ENCODE measurements at places on chromosomes 3 and 15. TPM values are rescaled to one million over a fixed set of nuclear protein-coding genes. Genes with fewer than 3 reads are reported as not detected.

Gene STX19
- not detected for total RNA-seq

Gene XCR1
- 0.07 TPM for total RNA-seq

DNA sequence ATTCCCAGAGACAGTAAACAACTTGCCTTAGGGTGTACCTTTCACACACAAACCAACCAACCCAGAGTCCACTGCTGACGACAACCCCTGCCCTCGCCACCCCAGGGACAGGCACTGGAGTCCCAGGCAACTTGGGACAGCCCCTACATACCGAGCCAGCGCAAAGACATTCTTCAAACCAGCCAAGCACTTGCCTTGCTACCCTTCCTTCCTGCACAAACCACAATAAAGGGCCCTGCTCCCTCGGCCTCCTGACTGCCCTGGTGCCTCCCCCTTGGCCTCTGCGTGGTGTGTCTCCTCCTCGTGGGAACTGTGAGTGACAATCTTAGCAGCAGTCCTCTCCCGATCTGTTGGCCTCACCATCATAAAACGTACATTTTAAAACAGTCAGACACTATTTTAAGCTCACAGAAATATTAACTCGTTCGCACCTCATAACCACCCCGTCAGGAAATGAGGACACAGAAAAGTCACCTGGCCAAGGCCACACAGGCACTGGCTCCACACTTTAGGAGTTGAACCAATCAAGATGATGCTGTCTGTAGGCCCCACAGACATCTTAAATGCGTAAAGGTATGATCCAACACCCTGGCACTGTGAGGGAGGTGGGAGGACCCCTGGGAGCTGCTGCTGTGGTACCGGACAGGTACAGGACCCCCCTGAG lies 113.8 kb downstream of the ADCY5 start:
- no peak overlapping the region for H3K4me3 ChIP-seq
- H3K27ac ChIP-seq = no peak overlapping the region
- no peaks in the 10 kb centered on the region for H3K36me3 ChIP-seq
- DNase-seq = no peak
- no peaks in the 10 kb centered on the region for H3K27me3 ChIP-seq

DNA sequence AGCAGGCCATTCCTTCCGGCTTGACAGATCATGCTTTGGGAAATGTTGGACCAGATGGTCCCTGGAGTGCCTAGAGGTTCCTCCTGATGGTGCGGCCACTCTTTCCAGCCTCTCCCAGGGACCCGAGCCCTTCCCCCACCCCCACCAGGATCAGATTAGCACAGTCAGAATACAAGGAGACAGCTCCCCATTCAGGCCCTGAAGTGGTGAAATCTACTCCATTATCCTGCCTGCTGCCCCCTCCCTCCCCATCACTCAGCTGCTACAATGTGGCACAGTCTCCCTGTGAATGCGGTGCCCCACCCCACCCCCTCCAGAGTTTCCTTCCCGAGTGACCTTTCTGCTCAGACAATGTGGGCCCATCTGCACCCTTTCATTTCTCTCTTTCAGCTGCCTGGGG lies 29.4 kb downstream of the RNU5B-1 start:
- H3K36me3 ChIP-seq = no peaks in the 10 kb centered on the region
- no peaks in the 10 kb centered on the region for H3K4me1 ChIP-seq
- no peak overlapping the region for H3K4me3 ChIP-seq
- H3K27me3 ChIP-seq = no peaks in the 10 kb centered on the region
- no peak for DNase-seq

- H3K4me1 ChIP-seq = no peaks in the 10 kb centered on the region
- H3K36me3 ChIP-seq = peaks cover 37% of the 10 kb centered on the region
- H3K27me3 ChIP-seq = no peaks in the 10 kb centered on the region
- H3K4me3 ChIP-seq = no peak overlapping the region
These were observed 45.8 kb downstream of the CHP1 start for GRCh38 chr15:41276831-41277230.

- no peak for DNase-seq
- H3K27me3 ChIP-seq = no peaks in the 10 kb centered on the region
- no peaks in the 10 kb centered on the region for H3K36me3 ChIP-seq
- H3K27ac ChIP-seq = no peak overlapping the region
- no peak overlapping the region for H3K4me3 ChIP-seq
These were observed 381.6 kb downstream of the EPHA3 start for GRCh38 chr3:89488800-89489580.

Gene EPHB1
- 0.71 TPM for total RNA-seq

DNA sequence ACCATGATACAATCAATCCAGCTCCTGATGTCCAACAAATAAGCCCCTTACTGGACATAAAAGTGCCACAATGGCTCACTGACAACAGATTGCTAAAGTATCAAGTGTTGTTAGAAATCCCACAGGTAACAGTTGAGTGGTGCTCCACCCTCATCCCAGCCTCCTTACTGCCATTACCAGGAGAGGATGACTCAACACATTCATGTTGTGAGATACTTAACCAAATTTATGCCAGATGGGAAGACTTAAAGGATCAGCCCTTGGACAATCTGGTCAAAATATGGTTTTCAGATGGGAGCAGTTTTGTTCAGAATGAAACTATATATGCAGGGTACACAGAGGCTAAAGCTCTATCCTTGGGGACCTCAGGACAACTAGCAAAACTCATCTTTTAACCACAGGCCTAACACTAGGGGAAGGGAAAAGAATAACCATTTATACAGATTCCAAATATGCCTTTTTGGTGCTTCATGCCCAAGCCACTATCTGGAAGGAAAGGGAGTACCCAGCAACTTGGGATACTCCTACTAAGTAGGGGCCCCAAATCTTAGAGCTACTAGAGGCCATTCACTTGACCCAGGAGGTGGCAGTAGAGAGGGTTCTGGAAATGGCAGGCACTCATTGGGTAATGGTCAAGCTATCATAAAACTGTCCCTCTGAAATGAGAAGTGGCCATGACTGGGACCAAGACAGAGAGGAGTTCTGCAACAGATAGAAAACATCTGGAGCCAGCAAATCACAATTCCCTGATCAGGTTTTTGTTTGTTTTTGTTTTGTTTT lies 6.9 kb upstream of the ZNF662 start:
- H3K4me3 ChIP-seq = no peak overlapping the region
- H3K27me3 ChIP-seq = peaks cover under 1% of the 10 kb centered on the region
- no peak for DNase-seq
- peaks cover 4% of the 10 kb centered on the region for H3K36me3 ChIP-seq
- H3K4me1 ChIP-seq = peaks cover 19% of the 10 kb centered on the region

- no peaks in the 10 kb centered on the region for H3K27me3 ChIP-seq
- DNase-seq = no peak
- H3K4me1 ChIP-seq = no peaks in the 10 kb centered on the region
- no peak overlapping the region for H3K27ac ChIP-seq
These were observed 265.7 kb downstream of the DIPK2A start for GRCh38 chr3:144237351-144237750.

Gene ZNF660
- total RNA-seq = 0.07 TPM

GRCh38 chr3:186038360-186038759 lies 70.5 kb downstream of the ETV5 start:
- H3K4me3 ChIP-seq = no peak overlapping the region
- H3K4me1 ChIP-seq = no peaks in the 10 kb centered on the region
- H3K36me3 ChIP-seq = no peaks in the 10 kb centered on the region
- no peak overlapping the region for H3K27ac ChIP-seq
- no peak for DNase-seq
- peaks cover 29% of the 10 kb centered on the region for H3K27me3 ChIP-seq

GRCh38 chr3:81676706-81677456 lies 84.6 kb downstream of the GBE1 start:
- H3K4me1 ChIP-seq = peaks cover 5% of the 10 kb centered on the region
- H3K27me3 ChIP-seq = no peaks in the 10 kb centered on the region
- H3K36me3 ChIP-seq = peaks cover 7% of the 10 kb centered on the region
- no peak overlapping the region for H3K4me3 ChIP-seq
- H3K27ac ChIP-seq = no peak overlapping the region

Gene ARPC4
- 268 TPM for total RNA-seq

- no peak for DNase-seq
- H3K36me3 ChIP-seq = no peaks in the 10 kb centered on the region
- H3K27me3 ChIP-seq = no peaks in the 10 kb centered on the region
- H3K4me1 ChIP-seq = no peaks in the 10 kb centered on the region
These were observed 157.6 kb upstream of the PPP2R3A start for GRCh38 chr3:135807879-135808278.

Gene EXOG
- 13.7 TPM for total RNA-seq

DNA sequence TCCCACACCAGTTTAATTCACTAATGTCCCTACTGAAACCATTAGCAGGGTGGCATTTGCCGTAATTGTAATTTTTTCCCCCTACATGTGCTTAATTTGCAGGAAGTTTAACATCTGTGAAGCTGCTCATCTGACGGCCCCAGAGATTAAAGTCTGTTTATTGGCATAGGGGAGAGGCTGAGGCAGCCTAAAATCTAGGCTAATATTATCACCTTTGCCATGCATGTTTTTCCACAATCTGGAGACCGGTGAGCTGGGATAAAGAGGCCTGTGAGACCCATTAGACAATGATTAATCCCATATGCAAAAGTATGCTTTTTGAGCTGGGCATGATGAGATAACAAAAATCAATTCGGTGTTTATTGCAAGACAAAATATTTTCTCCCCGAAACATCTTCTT lies 561.2 kb upstream of the ALCAM start:
- H3K4me3 ChIP-seq = no peak overlapping the region
- no peaks in the 10 kb centered on the region for H3K4me1 ChIP-seq
- no peaks in the 10 kb centered on the region for H3K36me3 ChIP-seq
- H3K27me3 ChIP-seq = no peaks in the 10 kb centered on the region

GRCh38 chr3:128624526-128625138 lies 26.0 kb downstream of the RPN1 start:
- no peak overlapping the region for H3K4me3 ChIP-seq
- no peak overlapping the region for H3K27ac ChIP-seq

Gene ARL13B
- 13.4 TPM for total RNA-seq

GRCh38 chr15:74808078-74808839 lies 4.4 kb upstream of the LMAN1L start:
- H3K4me3 ChIP-seq = no peak overlapping the region
- peaks cover 10% of the 10 kb centered on the region for H3K4me1 ChIP-seq
- peaks cover 2% of the 10 kb centered on the region for H3K27me3 ChIP-seq
- H3K27ac ChIP-seq = no peak overlapping the region
- peaks cover 14% of the 10 kb centered on the region for H3K36me3 ChIP-seq
